ENCODE measurements at places on chromosomes 5 and 9. TPM values are rescaled to one million over a fixed set of nuclear protein-coding genes. Genes with fewer than 3 reads are reported as not detected.

Gene PCDHGB7
- total RNA-seq, result 16.1 TPM

Gene PHYHD1
- total RNA-seq, result 18.7 TPM

Gene RLN2
- not detected for total RNA-seq

Gene PDZD2
- 8.6 TPM for total RNA-seq

Gene CDX1
- 0.71 TPM for total RNA-seq

GRCh38 chr5:33073881-33074327 lies 362.8 kb downstream of the NPR3 start:
- no peak for DNase-seq

- DNase-seq, result no peak
Observed at GRCh38 chr9:19223724-19224123, 6.8 kb upstream of the DENND4C start.

GRCh38 chr5:122492675-122493074 lies 180.6 kb downstream of the SNCAIP start:
- DNase-seq, result no peak

GRCh38 chr9:38048316-38048969 lies 20.6 kb downstream of the SHB start:
- no peak for DNase-seq

- no peak for DNase-seq
Observed at GRCh38 chr9:126049088-126049487, 277.5 kb upstream of the MVB12B start.

DNA sequence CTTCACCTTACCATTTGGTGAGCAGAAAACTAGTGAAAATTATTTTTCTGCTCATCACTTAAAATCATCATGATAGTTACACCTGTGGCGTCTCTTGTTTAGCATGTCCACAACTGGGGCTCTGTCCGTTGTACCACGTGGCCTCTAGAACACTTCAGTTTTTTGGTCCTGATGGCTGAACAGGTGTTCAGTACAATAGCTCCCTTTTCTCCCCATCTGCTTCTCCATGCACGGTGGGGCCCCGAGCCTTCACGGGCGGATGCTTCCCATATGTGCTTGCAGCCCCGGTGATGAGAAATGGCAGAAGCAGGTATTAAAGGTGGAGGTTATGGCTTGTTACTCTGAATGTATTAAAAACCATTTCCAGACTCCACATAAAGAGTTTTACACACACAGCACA lies 304.1 kb downstream of the CWC27 start:
- no peak for DNase-seq

- peak; percentile 72 for DNase-seq
Observed at GRCh38 chr5:14806456-14806855, 65.1 kb downstream of the ANKH start.

- no peak for DNase-seq
Observed at GRCh38 chr5:65262649-65263059, 219.1 kb downstream of the ADAMTS6 start.

- no peak for DNase-seq
Observed at GRCh38 chr5:167565189-167565954, 726.1 kb upstream of the WWC1 start.

DNA sequence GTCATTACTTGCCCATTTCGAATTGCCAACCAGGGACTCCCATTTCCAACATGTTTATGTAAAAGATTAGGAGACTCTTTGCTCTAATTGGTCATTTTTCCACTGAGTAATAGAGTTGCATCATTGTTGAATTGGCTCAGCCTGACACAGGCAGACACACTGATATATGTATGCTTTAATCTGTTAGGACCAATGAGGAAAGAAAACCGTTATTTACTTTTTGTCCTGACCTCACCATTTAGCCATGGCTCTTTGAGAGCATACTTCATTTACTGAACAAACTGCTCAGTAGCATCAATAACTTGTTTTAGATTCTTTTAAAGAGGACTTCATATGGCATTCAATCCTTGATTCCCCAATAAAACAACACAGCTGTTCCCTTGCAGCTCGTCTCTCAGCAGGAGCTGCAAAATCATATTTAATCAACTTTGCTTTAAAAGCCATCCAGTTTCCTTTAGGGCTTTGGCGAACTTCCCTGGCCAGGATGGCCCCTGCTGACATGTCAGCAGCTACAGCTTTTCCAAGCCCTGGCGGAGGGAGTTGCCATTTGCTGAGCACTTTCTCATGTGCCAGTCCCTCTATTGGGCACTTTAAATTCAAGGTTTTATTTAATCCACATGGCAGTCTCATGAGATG lies 251.5 kb upstream of the TNC start:
- DNase-seq, result no peak

Data from sigmoid colon (tissue), 7 donors.